ENCODE measurements at places on chromosomes 11 and 22.

DNA sequence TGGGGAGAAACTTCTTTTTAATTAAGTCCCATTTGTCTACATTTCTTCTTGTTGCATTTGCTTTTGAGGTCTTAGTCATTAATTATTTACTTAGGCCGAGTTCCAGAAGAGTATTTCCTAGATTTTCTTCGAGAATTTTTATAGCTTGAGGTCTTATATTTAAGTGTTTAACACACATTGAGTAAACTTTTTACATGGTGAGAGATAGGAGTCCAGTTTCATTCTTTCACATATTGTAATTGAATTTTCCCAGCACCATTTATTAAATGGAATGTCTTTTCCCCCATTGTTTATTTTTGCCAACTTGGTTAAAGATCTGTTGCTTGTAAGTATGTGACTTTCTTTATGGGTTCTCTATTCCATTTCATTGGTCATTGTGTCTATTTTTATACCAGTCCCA is 1344.0 kb upstream of the RAG2 start:
- no peak for DNase-seq

DNA sequence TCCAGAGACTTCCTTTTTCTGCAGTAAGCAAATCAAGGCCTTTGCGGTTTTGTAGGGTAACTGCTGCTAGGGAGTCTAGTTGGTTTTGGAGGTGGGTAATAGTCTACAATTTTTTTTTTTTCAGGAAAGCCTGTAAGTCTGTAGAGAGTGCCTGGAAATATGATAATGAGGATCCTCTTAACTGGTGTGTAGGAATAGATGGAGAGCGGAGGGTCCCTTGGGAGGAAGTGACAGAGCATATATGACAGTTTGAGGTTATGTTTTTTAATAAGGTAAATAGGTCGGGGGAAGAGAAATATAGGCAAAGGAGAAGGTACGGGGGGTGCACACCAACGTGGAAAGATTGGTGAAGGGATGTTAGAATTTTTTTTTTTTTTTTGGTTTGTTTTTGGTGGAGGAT is 25.9 kb downstream of the ZNF195 start:
- DNase-seq, result no peak

- DNase-seq, result no peak
Observed at GRCh38 chr11:31871310-31872075, 60.4 kb upstream of the PAX6 start.

GRCh38 chr11:94854770-94855633 is 86.8 kb downstream of the AMOTL1 start:
- DNase-seq, result no peak

GRCh38 chr11:26350002-26350401 is 18.1 kb downstream of the ANO3 start:
- DNase-seq, result no peak

- DNase-seq, result no peak
Observed at GRCh38 chr22:47408409-47408808, 646.0 kb downstream of the TBC1D22A start.

- no peak for DNase-seq
Observed at GRCh38 chr11:36840378-36840777, 242.3 kb upstream of the RAG2 start.

DNA sequence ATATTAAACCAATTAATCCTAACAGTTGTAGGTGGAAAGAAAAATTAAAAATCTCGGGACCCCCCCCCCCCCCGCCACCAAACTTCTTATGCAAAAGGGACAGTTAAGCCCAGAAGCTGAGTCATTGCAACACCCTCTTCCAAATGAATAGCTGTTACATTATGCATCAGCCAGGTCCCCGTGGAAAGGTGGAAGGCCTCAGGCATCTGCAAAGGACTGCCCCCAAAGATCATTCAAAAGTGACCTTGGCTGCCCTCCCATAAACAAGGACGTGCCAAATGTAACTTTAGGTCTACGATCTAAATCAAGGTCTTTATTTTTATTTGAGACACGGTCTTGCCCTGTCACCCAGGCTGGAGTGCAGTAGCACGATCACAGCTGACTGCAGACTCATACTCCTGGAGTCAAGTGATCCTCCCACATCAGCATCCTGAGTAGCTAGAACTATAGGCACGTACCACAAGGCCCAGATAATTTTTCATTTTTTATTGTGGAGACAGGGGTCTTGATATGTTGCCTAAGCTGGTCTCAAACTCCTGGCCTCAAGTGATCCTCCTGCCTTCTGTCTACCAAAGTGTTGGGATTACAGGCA is 22.8 kb downstream of the SYN3 start:
- no peak for DNase-seq

GRCh38 chr22:37008365-37008764 is 10.9 kb downstream of the TST start:
- no peak for DNase-seq

DNA sequence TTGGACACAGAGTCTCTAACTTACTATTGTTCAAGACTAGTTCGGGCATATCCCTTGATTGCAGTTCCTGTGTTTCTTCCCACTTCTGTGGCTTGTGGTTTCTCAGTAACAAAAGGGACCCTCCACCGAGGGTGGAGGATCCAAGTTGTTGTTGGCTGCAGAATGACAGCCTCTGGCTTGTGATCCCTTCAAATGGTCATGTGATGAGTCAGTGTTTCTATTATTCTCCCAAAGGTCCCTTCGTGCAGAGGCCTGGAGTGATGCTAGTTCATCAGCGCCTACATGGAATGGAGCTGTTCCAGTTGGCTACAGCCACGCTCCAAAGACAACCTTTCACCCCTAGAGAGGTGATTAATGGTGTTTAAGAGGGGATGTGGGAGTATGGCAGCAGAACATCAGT is 2.6 kb upstream of the VWCE start:
- peak; percentile 85 for DNase-seq

GRCh38 chr11:125275905-125276618 is 111.5 kb downstream of the PKNOX2 start:
- DNase-seq, result no peak

Measured in AG08396 (cell line).